Smooth muscle cell of bladder (primary cell): ENCODE measurements at places on chromosomes 5 and 9. TPM values are rescaled to one million over a fixed set of nuclear protein-coding genes. Genes with fewer than 3 reads are reported as not detected.

Gene PCDHGB6
- total RNA-seq = 2.7 and 3.1 TPM in 2 replicates

Gene FOXD4
- total RNA-seq = under 0.01 and 0.28 TPM in 2 replicates

Gene CERCAM
- 71.5 and 120 TPM in 2 replicates for total RNA-seq

Gene RANBP17
- 2.0 and 2.1 TPM in 2 replicates for total RNA-seq

Gene PITX1
- 88.2 and 208 TPM in 2 replicates for total RNA-seq

Gene MLANA
- total RNA-seq = not detected in 2 replicates

Gene KCNV2
- total RNA-seq = not detected in 2 replicates

Gene TMC1
- 0.18 and 0.43 TPM in 2 replicates for total RNA-seq

Gene RAB14
- total RNA-seq = 15.6 and 17.2 TPM in 2 replicates

Gene BRIX1
- total RNA-seq = 49.1 and 72.8 TPM in 2 replicates
